Activated T-helper 2 cell treated with anti-CD3 and anti-CD28 coated beads, Interferon-gamma antibody, Interleukin-2, Interleukin-4, amounts not matched to agents 10 μg/mL and 5 μg/mL and 100 μg/mL, durations not matched to agents 14 hours and 24 hours and 36 hours (primary cell): ENCODE measurements at places on chromosomes 3 and 15. TPM values are rescaled to one million over a fixed set of nuclear protein-coding genes. Genes with fewer than 3 reads are reported as not detected.
A peak's percentile ranks its signal among the peaks of the same experiment; 100 is the strongest.

C2CD4A gene
- total RNA-seq: not detected in 2 replicates

TRPM1 gene
- not detected in 2 replicates for total RNA-seq

LRRC31 gene
- 0.07 TPM in 1 of 2 replicates, not detected in the other for total RNA-seq

SPPL2A gene
- total RNA-seq: 97.3 and 99.0 TPM in 2 replicates

TRAT1 gene
- total RNA-seq: 17.0 and 17.7 TPM in 2 replicates

OIP5 gene
- total RNA-seq: 13.7 and 16.1 TPM in 2 replicates

FBLN2 gene
- not detected in 2 replicates for total RNA-seq

MYO5C gene
- total RNA-seq: 0.32 and 0.64 TPM in 2 replicates

KIF7 gene
- total RNA-seq: 3.5 and 4.2 TPM in 2 replicates

PKM gene
- 2,347 and 2,391 TPM in 2 replicates for total RNA-seq

RGMA gene
- not detected in 2 replicates for total RNA-seq

PLSCR5 gene
- not detected in 2 replicates for total RNA-seq

ADAMTS17 gene
- total RNA-seq: 0.28 and 1.1 TPM in 2 replicates

RARB gene
- not detected in 2 replicates for total RNA-seq

NANOGP8 gene
- not detected in 2 replicates for total RNA-seq

DNA sequence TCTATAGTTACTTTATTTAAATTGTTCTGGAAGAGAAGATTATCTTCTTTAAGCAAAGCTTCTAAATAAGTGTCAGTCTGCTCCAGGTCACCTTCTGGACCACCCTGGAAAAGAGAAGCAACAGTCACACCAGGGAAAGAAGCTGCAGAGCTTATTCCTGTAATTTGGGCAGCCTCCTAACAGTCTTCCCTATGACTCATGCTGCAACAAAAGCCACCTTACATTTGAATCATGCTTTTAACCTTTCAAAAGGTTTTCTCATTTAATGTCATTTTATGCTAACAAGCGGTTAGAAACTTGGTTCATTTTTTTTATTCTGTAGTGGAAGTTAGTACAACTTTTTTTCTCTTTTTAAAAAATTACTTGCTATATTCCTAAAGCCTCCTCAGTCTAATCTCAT is 5.3 kb upstream of the GUCA1C start:
- DNase-seq: no peak

GRCh38 chr15:39892418-39892817 is 27.6 kb downstream of the GPR176 start:
- DNase-seq: no peak

DNA sequence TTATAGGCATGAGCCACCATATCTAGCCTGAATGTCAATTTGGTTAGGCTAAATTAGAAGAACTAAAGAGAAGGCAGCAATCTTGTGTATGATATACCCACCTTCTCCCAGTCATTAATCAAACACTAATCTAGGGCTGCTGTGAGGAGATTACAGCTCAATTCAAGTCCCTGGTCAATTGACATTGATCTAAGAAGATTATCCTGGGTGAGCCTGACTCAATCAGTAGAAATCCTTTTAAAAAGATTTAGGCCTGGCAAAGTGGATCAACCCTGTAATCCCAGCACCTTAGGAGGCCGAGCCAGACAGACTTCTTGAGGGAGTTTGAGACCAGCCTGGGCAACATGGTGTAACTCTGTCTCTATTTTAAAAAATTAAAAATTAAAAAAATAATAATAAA is 2.5 kb upstream of the DNAH12 start:
- no peak for DNase-seq

GRCh38 chr3:123660900-123661299 is 76.0 kb upstream of the HACD2 start:
- no peak for DNase-seq

DNA sequence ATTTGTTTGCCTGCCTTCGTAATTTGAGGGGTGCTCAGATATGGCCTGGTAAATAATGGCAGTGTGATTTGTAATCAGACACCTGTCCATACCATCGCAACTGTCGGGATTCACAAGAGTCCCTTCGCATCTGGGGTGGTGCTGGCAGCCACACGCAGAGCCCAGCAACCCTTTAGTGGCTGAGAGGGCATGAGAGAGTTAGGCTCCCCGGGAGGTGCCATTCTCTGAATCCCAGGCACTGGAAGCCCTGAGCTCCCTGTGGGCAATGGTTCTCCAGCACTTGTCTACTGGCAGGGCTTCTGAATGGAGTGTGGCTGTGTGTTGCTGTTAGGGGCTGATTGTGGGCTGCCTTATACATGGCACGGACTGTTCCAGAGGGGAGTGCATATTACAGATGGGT is 230.1 kb downstream of the EBLN2 start:
- no peak for DNase-seq

DNA sequence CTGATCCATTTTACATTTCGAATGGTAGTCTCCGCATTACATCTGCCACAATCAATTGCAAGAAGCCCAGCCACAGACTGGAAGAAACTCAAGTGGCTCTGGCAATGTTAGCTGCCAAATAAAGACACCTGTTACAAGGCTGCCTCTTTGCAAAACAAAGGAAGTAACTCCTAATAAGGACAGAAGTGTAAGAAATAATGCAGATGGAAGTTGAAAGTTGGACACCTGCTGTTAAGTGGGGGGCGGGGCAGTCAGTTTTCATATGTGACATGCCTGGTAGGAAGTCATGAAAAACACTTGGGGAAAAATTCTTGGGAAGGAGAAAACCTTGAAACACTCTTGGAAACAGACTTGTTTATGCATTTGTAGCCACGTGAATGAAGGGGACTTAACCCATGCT is 54.1 kb upstream of the ATP2C1 start:
- no peak for DNase-seq

DNA sequence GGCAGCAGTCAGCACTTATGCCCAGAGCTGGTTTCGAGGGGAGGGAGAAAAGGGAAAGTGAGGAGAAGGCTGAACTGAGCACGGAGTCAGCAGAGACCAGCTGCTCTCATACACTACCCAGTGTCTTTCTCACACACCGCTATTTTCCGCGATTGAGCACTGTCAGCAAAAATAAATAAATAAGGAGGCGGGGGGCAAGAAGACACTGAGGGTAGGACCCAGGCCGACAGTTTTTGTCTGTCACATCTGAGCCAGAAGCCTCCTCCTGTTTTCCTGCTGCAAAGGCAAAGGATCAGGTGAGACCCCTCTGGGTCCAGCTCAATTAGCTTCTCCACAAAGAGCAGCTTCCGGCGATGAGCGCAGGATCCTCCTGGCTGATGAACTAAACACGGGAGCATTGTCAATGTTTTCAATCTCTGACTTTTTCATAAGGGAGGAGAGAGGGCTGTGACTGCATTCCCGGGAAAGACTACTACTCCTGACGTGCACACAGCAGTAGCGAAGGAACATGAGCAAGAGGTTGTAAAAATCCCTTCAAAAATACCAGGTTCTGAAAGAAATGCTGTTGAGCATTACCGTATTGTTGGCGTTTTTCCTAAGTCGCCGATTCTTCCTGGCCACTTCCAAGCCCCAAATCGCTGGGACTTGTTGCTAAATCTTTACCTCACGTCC is 1.3 kb downstream of the FRMD5 start:
- DNase-seq: no peak

DNA sequence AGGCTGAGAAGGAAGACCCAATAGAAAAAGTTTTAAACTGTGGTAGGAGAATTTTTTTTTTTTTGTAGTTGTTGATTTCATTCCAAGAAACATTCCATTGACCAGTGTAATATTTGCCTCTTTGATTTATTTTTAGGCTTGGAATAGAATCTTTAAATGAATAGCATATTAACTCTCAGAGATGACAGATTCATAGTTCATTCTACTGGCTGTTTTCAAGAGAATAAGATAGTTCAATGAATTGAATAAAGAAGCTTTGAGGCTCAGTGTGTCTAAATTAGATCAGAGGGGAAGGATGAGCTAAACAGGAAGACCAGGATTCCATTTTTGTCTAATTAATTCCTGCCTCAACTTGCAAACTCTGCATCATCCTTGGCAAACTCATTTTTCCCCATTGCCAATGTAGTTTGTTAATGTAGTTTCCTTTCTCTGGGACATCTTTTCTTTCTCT is 98.4 kb downstream of the NAALADL2 start:
- no peak for DNase-seq

- DNase-seq: no peak
Observed at GRCh38 chr15:23422946-23423708, 23.9 kb downstream of the GOLGA6L2 start.

GRCh38 chr3:58570851-58571250 is 6.3 kb downstream of the FAM107A start:
- DNase-seq: no peak

- DNase-seq: no peak
Observed at GRCh38 chr15:63365273-63365680, 16.4 kb downstream of the CA12 start.

- no peak for DNase-seq
Observed at GRCh38 chr15:31537770-31538592, 211.3 kb downstream of the KLF13 start.

GRCh38 chr3:42631620-42632019 is 21.9 kb upstream of the ZBTB47 start:
- no peak for DNase-seq

GRCh38 chr3:18428991-18429745 is 4.0 kb upstream of the SATB1 start:
- no peak for DNase-seq

GRCh38 chr3:58591517-58592510 is 14.6 kb upstream of the FAM107A start:
- no peak for DNase-seq

DNA sequence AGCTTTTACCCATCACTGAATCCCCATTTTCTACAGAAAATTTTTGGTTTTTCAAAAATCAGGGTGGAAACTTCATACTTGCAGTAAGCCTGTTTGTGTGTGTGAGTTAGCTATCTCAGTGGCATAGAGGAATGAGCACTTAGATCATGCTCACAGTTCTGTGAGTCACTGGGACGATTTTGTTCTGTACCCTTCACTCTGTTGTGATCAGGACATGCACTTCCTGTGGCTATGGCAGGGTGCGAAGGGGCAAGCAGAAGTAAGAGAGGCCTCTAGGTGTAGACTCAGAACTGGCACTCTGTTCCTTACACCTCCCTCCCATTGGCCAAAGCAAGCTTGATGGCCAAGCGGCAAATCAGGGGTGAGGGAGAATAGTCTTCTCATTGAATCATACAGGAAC is 11.6 kb downstream of the NIPA2 start:
- DNase-seq: no peak

GRCh38 chr3:23580096-23580713 is 225.6 kb upstream of the UBE2E1 start:
- DNase-seq: no peak

GRCh38 chr3:179881791-179882190 is 154.9 kb downstream of the PEX5L start:
- DNase-seq: no peak

DNA sequence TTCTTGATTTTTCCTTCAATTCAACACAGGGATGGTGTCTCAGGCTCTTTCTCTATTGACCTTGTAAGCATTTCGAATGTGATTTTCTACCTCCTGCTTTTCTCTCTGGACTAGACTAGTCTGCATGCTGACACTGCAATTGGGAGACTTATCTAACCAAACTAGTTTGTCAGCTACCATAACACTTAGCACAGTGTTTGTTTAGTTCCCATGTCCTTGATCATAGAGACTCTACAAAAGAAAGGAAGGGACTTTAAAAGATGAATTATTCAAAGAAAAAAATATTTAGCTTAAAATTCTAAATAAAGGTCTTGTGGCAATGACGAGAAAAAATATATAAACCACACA is 407.0 kb downstream of the ERC2 start:
- no peak for DNase-seq

- DNase-seq: no peak
Observed at GRCh38 chr3:53040351-53040820, 5.5 kb downstream of the SFMBT1 start.

GRCh38 chr3:107407355-107407754 is 30.1 kb downstream of the CCDC54 start:
- no peak for DNase-seq

DNA sequence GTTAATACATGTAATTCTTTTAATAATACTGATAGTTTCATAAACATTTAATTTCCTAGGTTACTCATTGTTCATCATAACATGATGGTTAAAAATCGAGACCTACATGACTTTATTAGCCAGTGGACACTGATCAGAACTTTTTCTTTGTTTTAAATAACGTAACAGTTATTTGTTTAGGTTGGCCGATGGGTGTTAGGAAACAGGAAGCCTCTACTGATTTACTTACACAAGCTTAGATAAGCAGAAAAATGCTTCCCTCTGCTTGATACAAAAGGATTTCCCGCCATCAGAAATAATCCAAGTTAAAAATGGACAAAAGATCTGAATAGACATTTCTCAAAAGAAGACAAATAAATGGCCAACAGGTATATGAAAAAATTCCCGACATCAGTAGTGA is 16.6 kb upstream of the APH1B start:
- DNase-seq: no peak

GRCh38 chr3:126433105-126433430 is 38.4 kb downstream of the CFAP100 start:
- no peak for DNase-seq

GRCh38 chr3:153967260-153967659 is 153.9 kb upstream of the ARHGEF26 start:
- DNase-seq: no peak

DNA sequence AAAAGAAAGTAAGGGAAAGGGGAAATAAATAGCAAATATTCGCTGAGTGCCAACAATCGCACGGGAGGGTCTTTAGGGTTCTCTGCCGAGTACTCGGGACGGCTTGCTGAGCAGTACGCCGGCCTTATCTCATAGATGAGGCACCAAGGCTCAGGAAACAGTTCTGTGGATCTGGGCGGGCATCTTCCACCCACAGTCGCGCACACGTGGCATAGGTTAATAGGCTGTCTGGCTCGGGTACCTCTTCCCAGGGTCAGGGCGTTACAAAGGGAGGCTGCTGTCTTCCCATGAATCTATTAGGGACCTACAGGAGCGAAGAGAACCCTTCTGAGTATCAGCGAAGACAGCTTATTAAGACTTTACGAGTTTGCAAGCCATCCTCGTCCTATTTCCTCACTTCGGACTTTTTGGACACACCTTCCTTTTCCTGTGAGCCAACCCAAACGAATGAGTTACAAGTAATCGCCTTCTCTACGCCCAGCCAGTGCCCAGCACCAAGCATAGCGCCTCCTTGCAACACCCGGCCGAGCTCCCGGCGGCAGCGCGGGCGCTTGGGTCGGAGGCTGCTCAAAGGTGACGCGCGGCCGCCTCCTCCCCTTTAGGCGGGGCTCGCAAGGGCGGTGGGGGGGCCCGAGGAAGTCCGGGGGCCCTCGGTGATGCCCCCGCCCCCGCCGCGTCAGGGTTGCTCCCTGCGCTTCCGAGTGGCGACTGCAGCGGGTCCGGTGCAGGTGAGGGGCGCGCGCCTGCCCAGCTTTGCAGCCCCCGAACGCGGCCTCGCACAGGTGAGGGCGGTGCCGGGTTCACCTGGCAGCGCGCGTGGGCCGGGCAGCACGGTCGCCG is at the start of gene MCTP2:
TSS of gene MCTP2 (plus strand) at position 679 of the 840 bp plus-strand sequence. CDS start 66,705 bp downstream, outside the sequence.
- peak; percentile 86 for DNase-seq

GRCh38 chr3:29291982-29292363 is 11.1 kb downstream of the RBMS3 start:
- DNase-seq: no peak

- DNase-seq: no peak
Observed at GRCh38 chr3:62615258-62615849, 242.0 kb upstream of the FEZF2 start.

- DNase-seq: no peak
Observed at GRCh38 chr3:48068886-48069285, 52.7 kb upstream of the MAP4 start.
